ENCODE measurements at places on chromosomes 11 and 22.

- peak; percentile 46 for DNase-seq
Measured at GRCh38 chr11:12017243-12017678, 8.8 kb upstream of the DKK3 start.

DNA sequence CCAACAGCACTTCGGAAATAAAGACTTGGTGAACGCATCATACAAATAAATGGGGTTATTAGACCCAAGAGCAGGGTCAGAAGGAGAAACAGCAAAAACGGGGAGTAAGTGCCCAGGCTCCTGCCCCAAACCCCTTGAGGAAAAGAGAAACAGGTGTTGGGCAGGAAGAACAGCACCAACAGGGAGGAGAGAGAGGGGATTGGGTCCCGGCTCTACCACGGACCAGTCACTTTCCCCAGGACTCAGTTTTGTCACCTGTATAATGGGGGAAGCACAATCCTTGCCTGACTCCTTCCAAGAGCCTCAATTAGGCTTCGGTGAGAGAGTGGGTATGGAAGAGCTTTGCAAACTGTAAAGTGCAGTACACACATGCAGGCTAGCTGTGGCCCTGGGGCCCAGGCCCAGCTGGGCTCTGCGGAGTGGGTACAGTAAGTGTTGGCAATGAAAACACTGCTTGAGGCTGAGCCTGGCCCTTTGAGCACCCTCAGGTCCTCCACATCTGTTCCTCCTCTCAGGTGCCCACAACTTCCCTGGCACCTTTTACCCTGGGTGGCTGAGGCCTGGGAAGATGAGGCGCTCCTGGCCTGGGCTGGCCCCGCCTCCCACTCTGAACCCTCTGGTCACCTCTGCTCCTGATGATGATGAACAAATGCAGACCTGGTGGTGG lies 8.9 kb downstream of the SLC29A2 start:
- no peak for DNase-seq

- DNase-seq = no peak
Measured at GRCh38 chr11:79675081-79675480, 234.3 kb upstream of the TENM4 start.

DNA sequence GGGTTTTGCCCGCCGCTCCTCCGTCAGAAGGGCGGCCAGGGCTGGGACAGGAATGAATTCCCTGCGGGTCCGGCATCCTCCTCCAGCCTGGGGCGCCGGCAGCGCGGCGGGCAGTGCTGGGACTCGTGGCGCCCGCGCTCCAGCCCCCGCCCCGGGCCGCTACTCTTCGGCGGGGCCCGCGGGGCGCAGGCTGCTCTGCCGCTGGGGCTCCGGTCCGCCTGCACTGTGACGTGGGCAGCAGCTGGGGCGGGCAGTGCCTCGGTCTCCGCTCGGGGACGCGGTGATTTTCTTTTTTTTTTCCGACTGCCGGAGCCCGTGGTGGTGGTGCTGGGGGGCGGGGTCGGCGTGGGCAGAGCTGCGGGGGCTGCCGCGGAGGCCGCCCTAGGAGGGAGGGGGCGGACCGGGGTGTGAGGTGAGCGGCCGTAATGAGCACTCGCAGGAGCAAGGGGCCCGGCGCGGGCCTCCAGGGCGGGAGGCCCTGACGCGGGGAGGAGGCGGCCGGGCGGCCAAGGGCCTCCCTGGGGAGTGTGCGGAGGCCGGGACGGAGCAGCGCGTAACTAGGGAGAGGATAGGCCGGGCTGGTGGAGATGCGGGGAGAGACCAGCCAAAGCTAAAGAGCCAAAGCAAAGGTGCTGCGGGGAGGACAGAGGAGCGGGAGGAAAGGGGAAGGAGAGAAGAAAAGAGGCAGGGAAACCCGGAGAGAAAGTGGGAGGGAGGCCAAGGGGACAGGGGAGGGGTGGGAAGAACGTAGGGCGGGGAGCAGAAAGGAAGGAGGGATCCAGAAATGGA lies 73.3 kb upstream of the ZBED5 start:
- no peak for DNase-seq

GRCh38 chr11:20518323-20518834 lies 81.0 kb upstream of the SLC6A5 start:
- DNase-seq = no peak

GRCh38 chr11:330694-331357 lies 10.2 kb upstream of the IFITM3 start:
- no peak for DNase-seq

DNA sequence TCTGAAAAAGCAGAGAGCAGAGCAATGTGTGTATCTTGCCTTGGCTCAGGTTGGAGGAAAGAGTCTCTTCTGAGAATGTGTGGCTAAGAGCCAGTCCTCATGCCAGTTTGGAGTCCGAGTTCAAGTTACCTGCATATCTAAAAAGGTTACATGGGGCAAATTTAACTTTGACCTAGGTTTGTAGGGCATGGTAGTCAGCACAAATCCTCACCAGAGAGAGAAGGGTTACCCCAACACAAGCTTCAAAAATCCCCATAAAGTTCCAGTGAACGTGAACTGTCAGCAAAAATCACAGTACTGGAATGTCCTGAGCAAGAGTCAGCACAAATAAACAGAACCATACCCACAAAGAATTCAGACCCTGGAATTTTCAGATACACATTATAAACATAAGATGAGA lies 13.8 kb downstream of the SDHD start:
- DNase-seq = no peak

GRCh38 chr11:198236-198806 lies 5.4 kb downstream of the SCGB1C1 start:
- DNase-seq = no peak

DNA sequence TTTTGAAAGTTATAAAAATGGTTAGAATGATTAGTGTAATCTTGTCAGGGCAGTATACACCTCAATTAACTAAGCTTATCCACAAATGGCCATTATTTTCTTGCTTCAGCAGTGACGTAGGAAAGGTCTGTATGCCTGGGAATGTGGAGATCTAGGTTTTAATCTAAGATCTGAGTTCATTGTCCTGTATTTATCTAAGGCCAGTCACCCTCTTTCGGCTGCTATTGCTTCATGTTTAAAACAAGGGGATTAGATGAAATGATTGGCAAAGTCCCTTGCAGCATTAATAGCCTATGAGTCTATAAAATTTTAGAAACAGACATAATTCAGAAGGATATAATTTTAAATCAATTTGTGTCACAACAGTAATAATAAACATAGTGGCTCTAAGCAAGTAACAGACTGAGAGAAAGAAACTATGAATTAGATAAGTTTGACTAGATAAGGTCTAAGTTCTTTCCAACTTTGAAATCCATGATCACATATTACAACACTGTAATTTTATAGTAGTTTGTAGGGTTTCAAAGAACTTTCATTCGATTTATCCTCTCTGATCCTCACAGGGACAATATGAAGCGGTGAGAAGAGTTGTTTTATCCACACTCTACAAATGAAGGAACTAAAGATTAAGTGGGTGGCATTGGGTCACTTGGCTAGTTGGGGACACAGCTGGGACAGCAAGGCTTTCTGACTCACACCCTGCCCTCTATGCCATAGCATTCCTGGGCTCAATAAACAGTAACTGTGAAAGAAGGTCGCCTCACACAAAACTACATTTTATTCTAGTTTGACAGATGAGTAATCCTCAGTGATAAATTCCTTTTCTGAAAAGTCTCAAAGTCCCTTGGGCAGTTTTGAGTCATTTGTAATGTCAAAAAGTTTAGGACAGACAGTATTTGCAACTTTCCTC lies 60.6 kb upstream of the RDX start:
- DNase-seq = no peak

DNA sequence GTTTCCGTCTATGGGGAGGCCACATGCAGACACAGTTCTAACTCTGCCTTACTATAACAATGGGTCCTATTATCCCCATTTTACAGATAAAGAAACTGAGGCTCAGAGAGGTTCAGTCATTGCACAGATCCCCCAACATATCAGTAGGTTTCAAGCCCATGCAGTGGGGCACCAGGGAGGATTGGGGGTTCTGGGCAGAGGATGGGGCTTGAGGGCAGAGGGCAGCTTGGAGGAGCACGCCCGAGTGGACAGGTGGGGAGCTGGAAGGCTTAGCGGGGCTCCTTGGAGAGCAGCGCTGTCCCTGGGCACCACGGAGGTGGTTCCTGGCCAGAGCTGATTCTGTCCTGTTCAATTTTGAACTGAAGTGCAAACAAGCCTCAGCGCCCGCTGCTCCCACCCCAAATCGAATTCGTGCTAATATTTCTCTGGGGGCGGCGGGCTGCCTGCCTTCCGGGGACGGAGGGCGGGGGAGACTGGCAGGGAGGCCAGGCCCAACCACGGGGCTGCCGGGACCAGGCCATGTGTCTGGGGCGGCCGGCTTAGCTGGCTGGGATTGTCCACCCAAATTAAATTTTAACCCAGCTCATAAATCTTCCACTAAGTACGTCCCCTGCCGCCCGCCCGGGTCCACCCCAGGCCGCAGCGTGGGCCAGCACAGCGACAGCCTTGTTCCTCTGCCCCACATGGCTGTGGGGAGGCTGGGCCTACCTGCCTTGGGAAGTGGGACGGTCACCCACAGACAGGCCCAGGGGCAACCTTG lies 49.4 kb downstream of the FLRT1 start:
- no peak for DNase-seq

DNA sequence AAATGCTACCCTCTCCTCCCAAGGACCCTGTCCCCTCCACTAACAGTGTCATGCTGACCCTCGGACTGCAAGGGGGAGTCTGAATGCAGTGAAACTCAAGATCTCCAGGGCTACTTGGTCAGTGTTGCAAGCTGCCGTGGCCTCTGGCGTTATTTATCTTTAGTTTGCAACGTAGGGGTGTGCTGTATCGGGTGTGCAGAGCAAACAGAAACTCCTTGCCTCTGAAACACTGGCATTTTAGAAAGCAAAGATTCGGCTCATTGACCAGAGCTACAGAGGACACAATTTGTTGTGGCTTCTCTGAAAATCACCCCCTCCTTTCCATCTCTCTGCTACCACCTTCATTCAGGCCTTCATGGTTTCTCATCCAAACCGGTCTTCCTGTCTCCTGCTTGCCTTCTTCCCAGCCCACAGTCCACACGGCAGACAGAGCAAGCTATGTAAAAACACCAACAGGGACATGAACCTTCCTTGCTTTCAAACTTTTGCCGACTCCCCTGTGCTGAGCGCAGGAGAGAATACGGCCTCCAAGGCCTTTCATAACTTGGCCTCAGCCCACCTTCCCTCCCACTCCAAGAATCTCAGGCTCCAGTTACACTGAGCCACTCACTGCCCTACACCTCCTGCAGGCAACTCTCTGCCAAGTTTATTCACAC lies 14.9 kb downstream of the FZD4 start:
- no peak for DNase-seq

- no peak for DNase-seq
Measured at GRCh38 chr11:134662629-134663360, 250.8 kb upstream of the B3GAT1 start.

- no peak for DNase-seq
Measured at GRCh38 chr22:30905696-30906341, 62.8 kb downstream of the MORC2 start.

DNA sequence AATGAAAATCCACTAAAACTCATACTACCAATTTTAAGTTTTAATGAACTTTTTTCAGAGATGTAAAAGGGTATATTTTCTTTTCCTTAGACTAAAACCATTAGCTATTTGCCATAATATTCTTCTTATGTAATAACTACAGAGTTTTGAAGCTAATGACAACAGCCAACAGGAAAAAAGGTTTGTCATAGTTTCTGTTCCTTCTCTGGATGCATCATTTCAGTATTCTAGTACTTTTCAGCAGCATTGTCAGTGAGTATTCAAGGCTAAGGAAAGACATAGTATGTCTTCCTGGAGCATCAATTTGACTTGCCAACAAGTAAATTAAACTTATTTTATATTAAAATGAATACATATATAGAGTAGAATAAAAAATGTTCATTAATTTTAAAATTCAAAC lies 166.0 kb downstream of the METTL15 start:
- no peak for DNase-seq

- no peak for DNase-seq
Measured at GRCh38 chr11:95375451-95375850, 144.4 kb upstream of the SESN3 start.

DNA sequence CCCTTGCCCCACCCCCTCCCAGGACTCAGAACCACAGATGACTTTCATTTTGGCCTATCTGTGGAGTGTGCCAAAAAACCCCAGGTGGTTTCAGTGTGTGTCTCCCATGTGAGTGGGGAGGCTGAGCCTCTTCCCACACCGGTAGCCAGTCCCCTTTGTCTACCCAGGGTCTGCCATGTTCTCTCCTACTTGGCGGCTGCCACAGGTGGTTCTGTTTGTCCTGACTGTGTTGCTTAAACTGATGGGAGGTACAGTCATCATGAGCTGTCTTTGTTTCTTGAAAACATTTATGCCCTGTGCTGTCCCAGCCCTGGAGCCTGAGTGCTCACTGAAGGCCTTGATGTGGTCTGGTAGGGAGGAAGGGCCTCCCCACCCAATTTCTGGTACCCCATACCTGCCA lies 39.7 kb upstream of the SUSD2 start:
- DNase-seq = no peak

GRCh38 chr11:75873417-75874221 lies 58.6 kb downstream of the UVRAG start:
- DNase-seq = no peak

- no peak for DNase-seq
Measured at GRCh38 chr11:45373506-45374035, 87.4 kb upstream of the SYT13 start.

DNA sequence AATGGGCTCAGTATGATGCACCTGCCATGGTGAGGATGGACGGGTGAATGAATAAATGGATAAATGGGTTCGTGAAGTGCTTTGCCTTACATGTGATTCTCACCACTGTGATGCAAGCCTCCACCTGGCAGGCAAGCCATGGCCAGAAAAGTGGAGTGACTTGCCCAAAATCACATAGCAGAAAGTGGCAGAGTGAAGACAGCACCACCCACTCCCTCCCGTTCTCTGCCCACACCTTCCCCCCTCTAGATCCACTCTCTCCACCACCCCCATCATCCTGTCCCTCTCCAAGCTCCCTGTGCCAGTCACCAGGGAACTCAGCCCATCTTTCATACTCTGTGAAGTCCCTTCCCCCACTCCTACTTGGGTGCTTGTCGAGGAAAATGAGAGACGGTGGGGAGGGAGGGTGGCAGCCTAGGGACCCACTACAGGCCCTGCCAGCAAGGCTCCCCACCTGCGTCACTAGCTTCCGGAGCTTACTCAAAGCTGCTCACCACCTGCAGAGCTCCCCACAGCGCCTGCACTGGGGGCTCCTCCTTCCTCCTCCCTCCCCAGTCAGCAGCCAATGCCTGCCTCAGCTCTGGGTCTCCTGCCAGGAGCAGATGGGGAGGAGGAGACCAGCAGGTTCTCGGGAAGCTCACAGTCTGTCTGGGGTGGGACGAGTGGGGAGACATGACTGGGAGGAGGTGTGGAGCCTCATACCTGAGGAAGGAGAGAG lies 82.3 kb downstream of the PDE2A start:
- no peak for DNase-seq

DNA sequence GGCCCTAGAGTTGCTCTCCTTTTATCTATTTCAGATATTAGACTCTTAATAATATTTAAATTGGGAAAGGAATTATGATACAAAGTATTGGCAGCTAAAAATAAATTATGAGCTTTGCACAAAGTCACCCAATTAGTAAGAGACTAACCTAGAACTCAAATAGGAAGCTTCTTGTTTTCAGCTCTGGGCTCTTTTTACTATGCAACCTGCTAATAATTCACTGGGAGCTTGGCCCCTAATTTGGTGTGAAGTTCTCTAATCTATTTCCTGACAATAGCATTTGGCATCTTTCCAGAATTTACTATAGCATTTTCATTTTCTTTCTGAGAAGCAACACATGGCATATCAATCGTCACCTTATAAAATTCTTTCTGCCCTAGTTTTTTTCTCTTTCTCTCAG lies 727.7 kb upstream of the ANO5 start:
- no peak for DNase-seq
